ENCODE measurements at places on chromosomes 16 and 17.

DNA sequence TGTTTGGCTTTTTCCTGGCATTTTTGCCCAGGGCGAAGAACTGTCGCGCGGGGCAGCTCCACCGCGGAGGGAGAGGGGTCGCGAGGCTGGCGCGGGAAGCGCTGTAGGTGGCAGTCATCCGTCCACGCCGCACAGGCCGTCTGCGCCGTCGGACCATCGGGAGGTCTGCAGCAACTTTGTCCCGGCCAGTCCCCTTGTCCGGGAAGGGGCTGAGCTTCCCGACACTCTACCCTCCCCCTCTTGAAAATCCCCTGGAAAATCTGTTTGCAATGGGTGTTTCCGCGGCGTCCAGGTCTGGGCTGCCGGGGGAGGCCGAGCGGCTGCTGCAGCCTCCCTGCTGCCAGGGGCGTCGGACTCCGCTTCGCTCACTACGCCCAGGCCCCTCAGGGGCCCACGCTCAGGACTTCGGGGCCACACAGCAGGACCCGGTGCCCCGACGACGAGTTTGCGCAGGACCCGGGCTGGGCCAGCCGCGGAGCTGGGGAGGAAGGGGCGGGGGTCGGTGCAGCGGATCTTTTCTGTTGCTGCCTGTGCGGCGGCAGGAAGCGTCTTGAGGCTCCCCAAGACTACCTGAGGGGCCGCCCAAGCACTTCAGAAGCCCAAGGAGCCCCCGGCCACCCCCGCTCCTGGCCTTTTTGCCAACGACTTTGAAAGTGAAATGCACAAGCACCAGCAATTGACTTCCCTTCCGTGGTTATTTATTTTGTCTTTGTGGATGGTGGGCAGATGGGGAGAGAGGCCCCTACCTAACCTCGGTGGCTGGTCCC lies 2.3 kb upstream of the CBX4 start:
- DNase-seq = no peak

DNA sequence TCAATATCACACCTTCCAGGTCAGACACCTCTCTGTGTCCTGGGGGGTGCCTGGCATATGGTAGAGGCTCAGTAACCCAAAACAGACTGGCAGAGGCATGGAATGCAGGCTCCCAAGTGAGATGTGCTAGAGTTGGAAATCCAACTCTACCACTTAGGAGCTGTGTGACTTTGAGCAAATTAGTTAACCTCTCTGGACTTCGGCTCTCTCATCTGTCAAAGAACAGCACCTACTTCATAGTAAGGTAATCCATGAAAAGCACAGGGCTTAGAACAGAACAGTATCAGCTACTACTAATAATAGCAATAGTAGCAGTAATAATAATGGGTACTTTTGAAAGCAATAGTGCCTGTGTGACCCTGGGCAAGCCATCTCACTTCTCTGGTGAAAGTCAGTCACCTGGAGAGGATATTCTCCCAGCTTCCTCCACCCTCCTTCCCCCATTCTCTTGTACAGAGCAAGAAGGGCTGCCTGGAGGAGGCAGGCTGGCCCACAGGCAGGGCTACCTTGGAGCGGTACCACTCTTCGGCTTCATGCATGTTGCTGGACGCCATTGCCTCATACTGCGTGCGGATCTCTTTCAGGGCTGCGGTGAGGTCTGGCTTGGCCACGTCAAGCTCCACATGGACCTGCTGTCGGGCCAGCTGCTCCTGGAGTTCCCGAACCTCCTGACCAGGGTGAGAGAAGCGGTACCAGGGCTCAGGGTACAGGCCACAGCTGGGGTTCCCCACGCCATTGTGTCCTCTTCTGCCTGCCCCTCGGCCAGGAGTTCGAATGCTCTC lies 2.3 kb downstream of the GFAP start:
- no peak for DNase-seq

DNA sequence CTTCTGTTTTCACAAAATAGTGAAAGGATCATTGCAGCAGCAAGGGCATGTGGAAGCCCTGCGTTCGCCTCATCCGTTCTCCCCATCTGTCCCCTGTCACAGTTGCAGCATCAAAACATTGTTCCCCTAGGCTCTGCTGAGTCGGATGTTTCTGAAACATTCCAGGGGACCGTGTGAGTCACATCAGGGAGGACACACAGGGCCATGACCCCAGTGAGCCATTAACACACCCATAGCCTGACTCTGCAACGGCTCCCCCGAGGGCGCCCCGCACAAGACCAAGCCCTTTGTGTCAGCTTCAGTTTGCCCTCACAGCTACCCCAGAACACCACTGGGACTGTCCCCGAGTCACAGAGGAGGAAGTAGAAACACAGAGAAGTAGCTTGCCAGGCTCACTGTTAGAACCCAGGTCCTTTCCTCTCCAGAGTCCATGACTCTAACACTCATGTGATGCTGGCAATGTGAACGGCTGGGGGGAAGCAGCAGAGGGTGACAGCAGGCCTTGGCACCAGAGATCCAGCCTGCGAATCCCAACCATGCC lies 63.3 kb upstream of the HSBP1 start:
- DNase-seq = peak; percentile 33

- no peak for DNase-seq
These were observed 163.8 kb upstream of the TBX2 start for GRCh38 chr17:61235827-61236197.

GRCh38 chr16:29819506-29819905 lies 756 bp upstream of the MVP start:
- DNase-seq = no peak

- no peak for DNase-seq
These were observed 20.1 kb downstream of the NMT1 start for GRCh38 chr17:45081047-45081703.

DNA sequence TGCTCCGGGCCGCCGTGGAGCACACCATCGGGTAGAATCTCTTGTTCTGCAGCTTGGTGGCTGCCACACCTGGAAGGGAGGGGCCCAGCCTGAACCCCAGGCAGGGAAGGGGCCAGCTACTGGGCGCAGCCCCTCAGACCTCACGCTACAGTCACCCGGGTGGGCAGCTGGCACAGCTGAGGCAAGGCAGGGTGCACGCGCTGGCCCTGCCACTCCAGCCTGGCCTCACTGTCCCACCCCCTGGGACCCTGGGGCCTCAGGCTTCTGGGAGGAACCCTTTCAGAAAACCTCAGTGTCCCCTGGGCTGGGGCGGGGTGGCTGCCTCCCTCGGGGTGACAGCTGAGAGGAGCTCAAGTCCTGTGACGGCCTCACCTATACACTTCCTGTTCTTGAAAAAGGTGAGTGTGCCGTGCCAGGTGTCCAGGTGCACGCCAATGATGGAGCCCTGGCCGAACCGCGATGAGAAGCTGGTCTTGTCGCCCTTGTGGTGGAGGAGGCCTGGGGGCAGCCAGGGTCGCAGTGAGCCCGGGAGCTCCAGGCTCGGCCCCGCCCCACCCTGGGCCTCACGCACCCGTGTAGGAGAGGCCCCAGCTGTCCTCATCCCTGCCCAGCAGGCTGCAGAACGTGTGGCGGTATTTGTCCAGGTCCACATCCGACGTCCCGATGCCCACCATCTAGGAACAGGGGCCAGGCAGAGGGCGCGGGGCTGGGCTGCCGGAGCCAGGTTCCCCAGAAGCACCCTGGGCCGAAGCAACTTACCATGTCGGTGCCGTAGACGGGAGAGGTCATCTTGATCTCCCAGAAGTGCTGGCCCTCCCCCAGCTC lies 4.7 kb upstream of the MRPS34 start:
- DNase-seq = no peak

DNA sequence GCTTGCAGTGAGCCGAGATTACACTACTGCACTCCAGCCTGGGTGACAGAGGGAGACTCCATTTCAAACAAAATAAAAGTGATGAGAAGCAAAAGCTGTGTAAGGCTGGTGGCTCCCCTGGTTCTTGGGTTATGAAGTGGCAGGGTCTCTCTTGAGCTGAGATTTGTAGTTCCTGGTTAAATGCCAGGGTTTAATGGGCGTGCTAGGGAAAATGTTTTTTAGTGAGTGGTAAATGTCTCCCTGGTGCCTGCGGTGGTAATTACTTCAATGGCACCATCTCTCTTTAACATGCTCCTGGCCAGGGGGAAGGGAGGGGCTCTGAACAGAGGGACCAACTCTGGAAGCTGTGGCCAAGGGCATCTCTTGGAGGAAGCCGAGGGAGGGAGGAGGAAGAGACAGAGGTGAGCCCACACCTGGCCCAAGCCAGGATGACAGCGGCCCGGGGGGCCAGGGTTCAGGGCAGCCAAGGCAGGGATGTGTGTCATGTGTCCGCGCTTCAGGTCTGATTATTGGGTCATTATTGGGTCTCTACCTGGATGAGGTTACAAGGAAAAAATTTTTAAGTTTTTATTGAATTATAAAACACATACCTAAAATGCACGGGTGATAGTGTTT lies 17.8 kb upstream of the RPL38 start:
- no peak for DNase-seq

GRCh38 chr17:29124135-29124924 lies 55.9 kb downstream of the MYO18A start:
- no peak for DNase-seq

DNA sequence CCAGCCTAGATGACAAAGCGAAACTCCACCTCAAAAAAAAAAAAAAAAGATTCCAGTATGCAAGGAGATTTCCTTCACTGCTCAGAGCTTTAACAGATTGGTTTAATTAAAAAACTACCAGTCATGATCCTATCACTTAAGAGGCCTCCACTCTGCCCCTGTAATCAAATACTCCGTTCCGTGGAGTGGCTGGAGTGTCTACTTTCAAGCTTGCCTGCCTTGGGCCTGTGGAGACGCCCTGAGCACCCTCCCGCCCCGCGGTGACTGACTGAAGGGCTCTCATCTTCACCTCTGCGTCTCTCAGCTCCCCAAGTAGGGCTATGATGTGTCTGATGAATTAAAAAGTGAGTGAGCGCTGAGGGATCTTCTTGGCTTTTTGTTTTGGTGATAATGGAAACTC lies 25.3 kb upstream of the TRPV3 start:
- DNase-seq = no peak

DNA sequence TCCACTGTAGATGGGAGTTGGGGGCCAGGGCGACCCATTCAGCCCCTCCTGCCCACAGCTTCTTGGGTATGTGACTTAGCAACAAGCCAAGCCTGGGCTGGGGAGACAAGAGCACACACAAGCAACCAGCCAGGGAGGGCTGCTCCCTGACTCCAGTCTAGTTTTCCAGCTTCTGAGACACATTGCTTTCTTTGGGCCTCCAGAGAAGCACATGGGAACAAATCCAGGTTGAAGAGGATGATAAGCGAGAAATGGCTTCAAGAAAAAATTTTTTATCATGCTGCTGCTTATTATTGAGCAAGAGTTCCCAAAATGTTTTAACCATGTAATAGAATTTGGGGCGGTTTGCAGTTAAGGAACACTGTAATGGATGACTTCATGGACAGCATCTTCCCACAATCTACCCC lies 173.7 kb downstream of the SOX9 start:
- DNase-seq = no peak

DNA sequence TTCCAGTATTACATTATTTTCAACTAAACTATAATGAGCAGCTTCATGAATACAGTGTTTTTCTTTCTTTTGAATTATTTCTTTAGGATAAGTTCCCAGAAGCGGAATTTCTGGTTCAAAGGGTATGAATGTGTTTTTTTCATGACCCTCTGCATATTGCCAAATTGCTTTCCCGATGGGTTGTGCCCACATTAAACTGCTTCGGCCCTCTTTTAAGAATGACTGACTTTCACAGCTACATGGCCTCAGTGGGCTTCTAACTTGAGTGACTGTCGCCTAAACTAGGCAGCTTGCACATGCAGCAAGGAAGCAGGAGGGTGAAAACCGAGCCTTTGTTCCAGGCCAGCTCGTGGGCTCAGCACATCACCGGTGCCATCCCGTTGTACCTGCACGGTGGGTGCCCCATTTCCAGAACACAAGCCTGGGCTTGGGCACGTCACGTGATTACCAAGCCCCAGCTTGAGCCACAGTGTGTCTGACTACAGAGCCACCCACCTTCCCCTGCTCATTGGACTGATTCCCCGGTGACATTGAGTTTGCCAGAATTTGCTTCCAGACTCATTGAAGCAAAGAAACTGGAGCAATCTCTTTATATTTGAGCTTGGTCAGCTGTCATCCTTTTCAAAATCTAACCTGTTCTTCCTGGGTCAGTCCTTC lies 112.8 kb downstream of the CLEC16A start:
- DNase-seq = no peak

- DNase-seq = no peak
These were observed 142.0 kb downstream of the CPPED1 start for GRCh38 chr16:12661656-12662172.

DNA sequence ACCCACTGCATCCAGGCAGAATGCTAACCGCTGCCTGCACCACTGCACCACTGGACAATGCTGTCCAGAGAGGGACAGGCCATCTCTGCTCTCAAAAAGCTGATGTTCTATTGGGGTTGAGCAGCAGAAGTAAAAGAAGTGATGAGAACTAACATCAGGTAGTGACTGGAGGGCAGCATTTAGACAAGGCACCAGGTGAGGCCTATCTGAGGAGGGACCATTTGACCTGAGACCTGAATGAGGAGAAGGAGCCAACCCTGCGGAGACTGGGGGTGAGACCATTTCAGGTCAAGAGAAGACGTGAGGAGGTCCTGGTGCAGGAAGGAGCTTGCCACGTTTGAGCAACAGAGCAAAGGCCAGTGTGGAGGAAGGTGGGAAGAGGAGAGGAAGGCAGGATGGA lies 34.0 kb downstream of the NTN1 start:
- no peak for DNase-seq

GRCh38 chr16:78485188-78485916 lies 385.9 kb downstream of the WWOX start:
- no peak for DNase-seq

GRCh38 chr17:57697891-57698711 lies 47.0 kb downstream of the CCDC182 start:
- no peak for DNase-seq

DNA sequence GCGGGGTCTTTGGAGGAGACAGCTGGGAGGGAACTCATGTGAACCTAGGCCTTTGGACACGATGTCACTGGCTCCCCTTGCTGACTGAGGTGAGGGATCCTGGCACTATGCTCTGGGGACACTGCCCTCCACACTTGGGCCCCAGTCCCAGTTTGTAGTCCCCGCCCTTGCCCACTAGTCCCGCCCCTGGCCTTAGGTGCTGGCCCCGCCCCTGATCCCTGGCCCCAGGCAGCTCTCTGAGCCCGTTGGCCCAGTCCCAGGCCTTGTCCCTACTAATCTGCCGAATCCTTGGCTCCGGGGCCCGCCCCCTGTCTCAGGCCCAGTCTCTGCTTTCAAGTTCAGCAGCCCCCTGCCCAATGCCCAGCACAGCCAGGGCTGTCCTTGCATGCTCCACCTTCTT lies 61.0 kb downstream of the SMPD3 start:
- no peak for DNase-seq

- DNase-seq = no peak
These were observed 14.7 kb upstream of the SLX4 start for GRCh38 chr16:3625911-3626732.

- no peak for DNase-seq
These were observed 66.9 kb downstream of the SOCS1 start for GRCh38 chr16:11188801-11189740.

GRCh38 chr17:80832266-80832676 lies 159.4 kb upstream of the CHMP6 start:
- no peak for DNase-seq

DNA sequence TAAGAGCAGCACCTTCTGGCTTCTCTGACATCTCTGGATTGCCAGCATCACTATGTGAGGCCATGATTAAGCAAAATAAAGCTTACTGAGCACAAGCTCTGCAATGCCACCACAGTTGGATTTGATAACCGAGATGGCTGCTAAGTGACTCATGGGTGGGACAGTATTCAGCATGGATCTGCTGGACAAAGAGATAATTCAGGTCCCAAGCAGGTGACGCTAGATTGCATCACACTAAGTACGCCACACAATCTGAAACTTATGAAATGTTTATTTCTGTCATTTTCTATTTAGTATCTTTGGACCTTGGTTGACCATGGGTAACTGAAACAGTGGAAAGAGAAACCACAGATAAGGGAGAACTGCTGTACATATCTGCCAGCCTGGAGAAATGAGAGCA lies 27.4 kb downstream of the CDRT15 start:
- no peak for DNase-seq

GRCh38 chr17:67994817-67995569 lies 1.3 kb downstream of the C17orf58 start:
- DNase-seq = peak; percentile 80
